Esophagus squamous epithelium (tissue), 5 donors: ENCODE measurements at places on chromosomes 13 and 19.

GRCh38 chr13:27915301-27916207 is 4.2 kb upstream of the PDX1 start:
- no peak for DNase-seq

DNA sequence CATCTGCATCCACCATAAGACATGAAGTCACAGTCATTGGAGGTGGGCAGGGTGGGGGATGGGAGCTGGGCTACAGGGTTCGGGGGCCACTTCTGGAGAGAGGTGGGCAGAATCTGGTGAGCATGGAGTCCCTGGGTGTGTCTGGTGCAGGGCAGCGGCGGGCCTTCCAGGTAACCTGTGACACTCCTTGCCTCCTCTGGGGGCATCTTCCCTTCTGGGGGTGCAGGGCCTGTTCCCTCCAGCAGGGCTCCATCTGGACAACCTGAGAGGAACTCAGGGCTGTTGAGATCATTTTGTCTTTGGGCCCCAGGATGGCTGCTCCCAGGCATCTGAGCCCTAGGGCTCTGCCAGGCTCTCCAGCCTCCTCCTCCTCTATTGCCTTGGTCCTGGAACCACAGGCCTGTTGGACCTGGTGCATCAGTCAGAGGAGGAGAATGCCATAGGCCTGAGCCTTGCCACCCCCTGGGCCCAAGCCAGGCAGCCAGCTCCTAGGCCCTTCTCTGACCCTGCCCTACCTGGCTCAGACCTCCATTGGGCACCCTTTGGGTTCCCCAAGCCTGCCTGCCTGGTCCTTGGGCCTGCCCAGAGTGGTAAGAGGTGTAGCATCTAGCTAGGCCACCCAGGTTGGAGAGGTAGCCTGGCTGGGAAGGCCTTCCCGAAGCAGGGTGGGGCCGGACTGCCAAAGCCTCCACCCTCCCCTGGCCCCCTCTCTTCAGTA is 13.4 kb downstream of the LYL1 start:
- no peak for DNase-seq

- no peak for DNase-seq
These were observed 5.9 kb downstream of the BORCS8 start for GRCh38 chr19:19185853-19186740.

DNA sequence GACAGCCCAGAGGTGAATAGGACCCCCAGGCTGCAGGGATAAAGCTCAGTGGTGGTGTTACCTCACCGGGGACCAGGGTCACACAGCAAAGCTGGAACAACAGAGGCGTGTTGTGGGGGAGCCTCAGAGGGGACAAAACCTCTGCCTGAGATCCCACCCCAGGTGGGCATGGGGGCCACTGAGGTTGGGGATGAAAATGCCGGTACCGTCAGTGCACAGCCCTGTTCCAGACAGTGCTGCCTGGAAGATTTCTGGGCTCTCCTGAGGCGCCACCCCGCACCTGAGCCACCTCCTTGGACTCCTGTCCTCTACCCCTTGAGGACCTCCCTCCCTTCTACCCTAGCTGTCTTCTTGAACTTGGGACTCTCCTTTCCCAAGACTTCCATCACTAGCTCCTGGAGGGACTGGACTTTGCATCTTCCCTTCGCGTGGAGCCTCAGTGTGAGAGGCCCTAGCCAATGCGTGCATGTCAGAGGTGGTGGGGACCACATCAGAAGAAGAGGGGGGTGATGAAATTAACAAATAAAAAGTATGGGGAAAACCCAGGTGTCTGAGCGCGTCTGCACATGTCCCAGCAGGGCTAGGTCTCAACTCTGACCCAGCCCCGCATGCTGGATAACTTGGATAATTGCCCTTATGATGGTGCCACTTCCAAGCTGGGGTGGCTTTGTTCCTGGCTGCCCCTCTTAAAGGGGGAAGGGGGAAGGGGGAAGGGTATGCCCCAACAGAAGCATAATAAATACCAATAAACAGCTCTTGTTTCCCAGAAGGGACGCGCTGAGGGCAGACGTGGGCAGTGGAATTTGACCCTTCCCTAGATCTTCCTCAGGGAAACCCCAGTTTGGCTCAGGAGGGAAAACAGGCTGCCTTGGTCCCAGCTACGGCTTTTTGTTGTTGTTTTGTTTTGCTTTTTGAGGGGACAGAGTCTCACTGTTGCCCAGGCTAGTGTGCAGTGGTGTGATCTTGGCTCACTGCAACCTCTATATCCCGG is 11.6 kb downstream of the CNFN start:
- DNase-seq: no peak

- no peak for DNase-seq
These were observed 782.0 kb downstream of the SLITRK1 start for GRCh38 chr13:83100237-83100636.

- DNase-seq: no peak
These were observed 12.8 kb downstream of the CASP14 start for GRCh38 chr19:15062036-15062435.

DNA sequence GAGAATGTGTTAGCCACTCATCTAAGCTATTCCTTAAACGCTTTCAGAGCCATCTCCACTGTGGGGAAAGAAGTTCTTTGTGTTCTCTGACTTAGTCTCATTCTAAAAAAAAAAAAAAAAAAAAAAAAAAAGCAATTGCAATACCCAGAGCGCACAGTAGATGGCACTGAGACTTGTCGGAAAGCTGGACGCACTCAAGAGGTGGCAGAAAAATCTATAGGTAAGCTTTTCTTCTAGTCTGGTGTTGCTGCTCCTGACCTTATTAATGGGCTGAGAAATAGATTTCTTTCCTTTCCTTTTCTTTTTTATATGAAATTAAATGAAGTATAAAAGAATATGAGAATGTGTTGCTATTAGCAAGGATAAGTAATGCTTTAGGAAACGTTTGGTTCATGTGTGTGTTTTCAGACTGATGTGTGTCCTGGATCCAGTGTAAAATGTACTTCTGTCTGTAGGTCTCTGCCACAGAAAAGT is 4.7 kb upstream of the GJB2 start:
- no peak for DNase-seq
